ENCODE measurements at places on chromosomes 1 and 21. TPM values are rescaled to one million over a fixed set of nuclear protein-coding genes. Genes with fewer than 3 reads are reported as not detected.

Gene TNFSF18
- not detected for total RNA-seq

Gene CASQ2
- total RNA-seq, result 1.5 TPM

Gene BACH1
- total RNA-seq, result 51.6 TPM

Gene NHLH1
- total RNA-seq, result not detected

Gene MARK1
- 5.3 TPM for total RNA-seq

Gene SPRR2B
- not detected for total RNA-seq

Gene THRAP3
- total RNA-seq, result 108 TPM

Gene NOC2L
- total RNA-seq, result 80.3 TPM

Gene ATAD3B
- 33.6 TPM for total RNA-seq

Gene CACNA1S
- not detected for total RNA-seq

Gene DCST2
- not detected for total RNA-seq

Gene MASP2
- total RNA-seq, result not detected

Gene RGS16
- total RNA-seq, result under 0.01 TPM

Gene PTPN22
- 0.36 TPM for total RNA-seq

Gene CNTN2
- not detected for total RNA-seq

Gene VHLL
- total RNA-seq, result not detected

Gene KRTAP19-2
- not detected for total RNA-seq

Gene PCNX2
- total RNA-seq, result 21.3 TPM

Gene SLC1A7
- not detected for total RNA-seq

Gene TMEM54
- 42.0 TPM for total RNA-seq

Gene PCP4
- total RNA-seq, result not detected

Gene NUP210L
- total RNA-seq, result under 0.01 TPM

Gene OR2T11
- not detected for total RNA-seq

Gene NPHS2
- under 0.01 TPM for total RNA-seq

Gene CCDC27
- total RNA-seq, result not detected

Gene CAPN8
- total RNA-seq, result not detected

Gene APCS
- total RNA-seq, result not detected

Gene LCE2C
- total RNA-seq, result not detected

Gene PLPPR4
- 2.0 TPM for total RNA-seq

Gene IGSF9
- total RNA-seq, result under 0.01 TPM

Gene GPR37L1
- total RNA-seq, result not detected

Gene MNDA
- not detected for total RNA-seq

Gene S100A3
- 1.5 TPM for total RNA-seq

Gene SLC2A1
- total RNA-seq, result 60.8 TPM

Gene CFHR2
- not detected for total RNA-seq

Gene SPATA1
- 2.2 TPM for total RNA-seq

Gene FAM110D
- total RNA-seq, result 0.15 TPM

Gene LCE6A
- total RNA-seq, result not detected

Gene FCRL2
- total RNA-seq, result not detected

Gene LCE1F
- not detected for total RNA-seq

Gene IL22RA1
- not detected for total RNA-seq

Gene LHX8
- not detected for total RNA-seq

Gene VTCN1
- total RNA-seq, result under 0.01 TPM

Gene IL12RB2
- total RNA-seq, result 16.4 TPM

Gene SPEN
- total RNA-seq, result 20.4 TPM

Gene OR2T33
- total RNA-seq, result not detected

Gene ZZZ3
- total RNA-seq, result 87.6 TPM

Gene FNBP1L
- total RNA-seq, result 14.5 TPM
